ENCODE measurements at places on chromosomes 12 and 14.

- no peak for DNase-seq
Observed at GRCh38 chr12:113138826-113139225, 3.3 kb upstream of the RASAL1 start.

DNA sequence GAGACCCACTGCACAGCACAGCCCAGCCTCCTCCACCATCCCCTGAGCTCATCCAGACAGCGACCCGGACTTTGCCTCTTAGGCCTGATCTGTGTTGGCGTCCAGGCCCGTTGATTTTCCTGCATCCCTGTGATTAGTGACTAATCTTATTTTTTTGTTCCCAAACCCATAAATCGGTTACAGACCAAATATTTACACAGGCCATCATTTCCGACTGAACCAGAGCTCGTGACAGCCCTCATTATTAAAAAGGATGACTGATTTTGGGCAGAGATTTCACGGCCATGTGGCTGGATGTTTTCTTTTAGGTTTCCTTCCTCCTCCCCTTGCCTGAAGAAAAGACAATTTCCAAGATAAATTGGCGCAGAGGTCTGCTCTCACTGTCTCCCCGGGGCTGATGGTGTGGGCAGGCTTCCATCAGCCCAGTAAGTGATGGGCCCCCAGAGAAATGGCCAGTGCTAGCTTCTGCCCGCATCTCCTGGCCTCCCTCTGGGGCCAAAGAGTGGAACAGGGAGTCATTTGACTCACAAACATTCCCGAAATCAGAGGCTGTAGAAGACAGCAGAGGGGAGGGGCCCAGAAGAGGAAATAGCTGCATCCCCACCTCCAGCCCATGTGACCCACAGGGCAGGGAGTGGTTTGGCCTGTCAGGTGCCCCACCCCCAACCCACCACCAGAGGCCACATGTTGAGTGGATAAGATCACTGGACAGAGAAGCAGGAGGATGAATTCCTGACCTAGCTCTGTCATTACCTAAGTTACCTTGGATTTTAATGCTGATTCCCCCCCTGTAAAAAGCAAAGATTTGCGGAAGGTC, 283.5 kb downstream of the KSR2 start:
- DNase-seq, result no peak

GRCh38 chr12:112164011-112164660, 38.8 kb downstream of the TRAFD1 start:
- DNase-seq, result no peak

- no peak for DNase-seq
Observed at GRCh38 chr14:95524706-95525512, 8.5 kb upstream of the SYNE3 start.

DNA sequence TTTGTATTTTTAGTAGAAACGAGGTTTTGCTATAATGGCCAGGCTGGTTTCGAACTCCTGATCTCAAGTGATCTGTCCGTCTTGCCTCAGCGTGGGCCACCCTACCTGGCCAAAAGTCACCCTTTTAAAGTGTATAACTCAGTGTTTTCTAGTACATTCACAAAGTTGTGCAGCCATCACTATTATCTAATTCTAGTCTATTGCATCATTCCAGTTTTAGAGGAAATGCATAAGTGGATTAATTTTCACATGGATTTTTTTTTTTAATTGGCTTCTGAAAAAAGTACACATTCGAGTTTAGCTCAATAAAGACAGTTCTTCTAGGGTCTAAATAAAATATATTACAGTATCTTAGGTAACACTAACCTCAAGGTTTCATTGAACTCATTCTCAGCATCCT, 3.7 kb downstream of the DEPDC4 start:
- DNase-seq, result no peak

GRCh38 chr12:84502180-84502860, 410.3 kb downstream of the SLC6A15 start:
- no peak for DNase-seq

DNA sequence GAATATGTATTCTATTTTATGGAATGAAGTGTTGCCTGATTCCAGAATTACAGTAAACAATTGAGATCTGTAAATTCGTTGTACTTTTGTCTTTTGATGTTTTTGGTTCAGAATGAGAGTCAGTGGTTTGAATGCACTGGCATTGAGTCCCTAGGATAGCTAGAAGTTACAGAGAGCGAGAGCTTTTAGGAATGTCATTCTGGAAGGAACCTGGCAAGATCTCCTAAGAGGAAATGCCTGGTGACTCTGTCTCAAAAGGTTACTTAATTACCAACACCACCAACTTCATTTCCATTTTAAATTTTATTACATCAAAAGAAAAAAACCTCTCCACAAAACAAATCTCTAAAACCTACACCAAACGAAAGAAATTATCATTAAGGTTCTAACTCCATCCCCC, 6.0 kb upstream of the CEBPE start:
- DNase-seq, result no peak

DNA sequence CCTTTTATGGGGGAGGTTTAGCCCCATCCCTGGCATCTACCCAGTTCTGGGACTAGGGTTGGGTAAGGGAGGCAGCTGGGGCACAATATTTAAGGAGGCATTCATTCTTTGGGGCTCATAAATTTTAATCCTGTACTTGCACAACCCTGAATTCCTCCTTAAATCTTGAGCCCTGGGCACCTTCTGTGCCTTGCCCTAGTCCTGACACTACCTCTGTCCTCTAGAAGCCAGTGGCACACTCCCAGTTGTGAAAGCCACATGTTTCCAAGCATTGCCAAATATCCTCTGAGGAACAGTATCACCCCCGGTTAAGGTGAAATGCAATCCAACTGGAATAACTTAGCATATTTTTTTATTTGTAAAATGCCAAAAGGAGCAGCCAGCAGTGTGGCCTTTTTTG, 36.6 kb downstream of the SLC16A7 start:
- DNase-seq, result no peak

DNA sequence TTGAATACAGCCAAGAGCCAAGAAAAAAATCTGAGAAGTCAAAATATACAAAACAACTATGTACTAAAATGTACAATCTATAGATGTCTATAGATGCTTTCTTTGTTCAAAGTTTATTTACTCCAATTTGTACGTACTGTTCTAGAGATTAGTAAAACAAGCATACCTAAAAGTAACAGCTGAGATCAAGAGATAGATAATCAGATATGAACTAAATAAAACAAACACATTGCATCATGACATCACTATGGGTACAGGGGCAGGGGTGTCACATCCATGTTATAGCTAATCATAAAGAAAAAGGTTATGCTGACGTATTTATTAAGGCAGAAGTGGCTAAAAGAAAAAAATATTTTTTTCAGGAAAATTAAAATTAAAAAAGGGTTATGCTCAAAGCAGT, 72.0 kb upstream of the BBS10 start:
- no peak for DNase-seq

DNA sequence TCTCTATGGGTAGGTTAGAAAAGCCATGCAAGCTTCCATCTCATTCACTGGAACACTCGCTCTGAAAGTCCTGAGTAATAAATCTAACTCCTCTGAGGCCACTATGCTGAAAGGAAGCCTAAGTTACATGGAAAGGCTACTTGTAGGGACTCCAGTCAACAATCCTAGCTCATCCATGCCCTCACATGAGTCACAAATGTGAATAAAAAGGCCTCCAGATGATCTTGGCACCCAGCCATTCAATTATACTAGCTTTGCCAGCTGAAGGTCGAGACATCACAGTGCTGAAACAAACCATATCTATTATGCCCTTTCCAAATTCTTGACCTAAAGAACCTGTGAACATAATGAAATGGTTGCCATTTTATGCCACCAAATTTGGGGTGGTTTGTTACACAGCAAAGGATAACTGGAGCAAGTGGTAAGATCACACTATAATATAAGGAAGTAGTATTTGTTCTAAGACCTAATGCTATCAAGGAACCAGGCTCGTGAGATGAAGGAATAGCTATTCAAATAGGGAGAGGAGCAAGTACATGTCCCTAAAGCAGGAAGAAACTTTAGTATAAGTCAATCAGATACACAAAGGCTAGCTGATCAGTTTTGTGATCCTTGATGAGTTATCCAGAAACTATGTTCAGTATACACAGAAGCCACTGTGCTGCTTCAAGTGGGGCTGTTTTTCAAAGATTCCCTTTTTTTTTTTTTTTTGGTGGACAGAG, 142.1 kb downstream of the MED13L start:
- no peak for DNase-seq

DNA sequence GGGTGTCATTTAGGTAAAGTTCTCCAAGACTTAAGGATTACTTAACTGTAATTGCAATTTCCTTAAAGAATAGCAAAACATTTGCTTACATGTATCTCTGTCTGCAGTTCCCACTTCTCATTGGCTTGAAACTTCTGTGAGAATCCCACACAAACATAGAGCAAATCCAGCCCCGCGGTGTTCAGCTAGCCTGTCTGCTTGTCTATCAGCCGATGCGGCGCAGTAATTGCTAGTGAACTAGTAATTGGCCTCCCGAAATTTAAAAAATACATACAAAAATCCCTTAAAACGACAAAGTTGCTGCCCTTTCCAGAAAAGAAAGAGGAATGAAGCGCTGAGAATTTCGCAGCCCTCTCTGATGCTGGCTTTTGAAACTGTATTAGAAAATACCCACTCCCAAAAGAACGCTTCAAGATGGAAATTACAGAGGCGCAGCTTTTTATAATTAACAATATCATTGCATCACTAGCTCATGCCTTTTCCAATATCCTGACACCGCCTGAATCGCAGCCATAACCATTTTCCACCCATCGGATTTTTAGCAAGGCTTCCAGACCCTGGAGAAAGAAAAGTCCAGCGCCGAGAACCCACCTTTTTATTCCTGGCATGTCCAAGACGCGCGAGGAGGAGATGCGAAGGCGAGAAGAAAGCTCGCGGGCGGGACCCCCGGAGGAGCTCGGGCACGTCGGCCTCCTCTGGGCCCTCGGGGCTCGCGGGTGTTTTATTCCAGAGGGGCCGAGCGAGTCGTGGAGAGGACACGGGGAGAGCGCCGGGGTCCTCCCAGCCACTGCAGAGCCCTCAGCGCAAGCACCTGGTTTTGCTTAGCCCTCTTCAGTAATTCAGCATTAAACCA, 646 bp downstream of the FBLN5 start:
- no peak for DNase-seq

DNA sequence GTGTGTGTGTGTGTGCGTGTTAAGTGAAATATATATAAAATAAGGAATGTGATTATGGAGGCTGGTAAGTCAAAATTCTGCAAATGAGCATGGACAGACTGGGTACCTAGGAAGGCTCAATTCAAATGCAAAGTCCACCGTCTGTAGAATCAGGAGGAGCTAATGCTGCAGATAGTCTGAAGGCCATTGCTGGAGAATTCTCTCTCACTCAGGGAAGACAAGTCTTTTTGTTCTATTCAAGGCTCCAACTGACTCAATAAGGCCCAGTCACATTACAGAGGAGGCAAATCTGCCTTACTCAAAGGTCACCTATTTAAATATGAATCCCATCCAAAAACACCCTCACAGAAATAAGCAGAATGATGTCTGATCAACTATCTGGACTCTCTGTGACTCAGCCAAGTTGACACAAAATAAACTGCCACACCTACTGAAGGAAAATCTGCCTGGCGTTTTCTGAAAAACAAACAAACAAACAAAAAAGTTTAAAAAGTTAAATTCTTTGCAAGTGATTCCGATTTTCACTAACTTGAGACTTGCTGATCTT, 684 bp upstream of the KLRF2 start:
- no peak for DNase-seq

DNA sequence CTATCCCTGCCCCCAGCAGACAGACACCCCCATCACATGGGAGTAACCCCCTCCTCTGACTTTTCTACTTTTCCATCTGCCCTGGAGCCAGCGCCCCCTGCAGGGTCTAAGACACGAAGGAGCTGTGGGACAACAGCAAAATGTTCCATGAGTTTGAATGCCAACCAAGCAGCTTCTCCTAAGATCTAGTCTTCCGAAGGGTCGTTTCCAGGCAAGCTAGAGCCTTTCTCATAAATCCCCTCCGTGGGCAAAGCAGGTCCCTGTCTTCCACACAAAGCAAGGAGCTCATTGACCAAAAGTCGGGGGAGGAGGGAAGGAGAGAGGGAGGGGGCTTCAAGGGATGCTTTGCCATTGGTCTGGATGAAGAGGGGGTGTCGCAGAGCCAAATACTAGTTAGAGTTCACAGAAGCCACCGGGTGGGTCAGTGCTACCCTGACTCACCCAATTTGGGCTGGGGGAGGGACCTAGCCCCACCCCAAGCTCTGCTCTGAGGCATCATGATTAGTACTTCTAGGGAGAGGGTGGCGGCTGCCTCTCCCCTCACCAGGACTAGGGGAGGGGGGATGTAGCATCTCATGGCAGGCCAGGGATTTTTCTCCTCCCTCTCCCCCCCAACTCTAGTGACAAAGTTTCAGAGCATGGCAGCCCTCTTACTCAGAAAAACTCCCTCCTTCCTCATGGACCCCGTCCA, 1.6 kb downstream of the MSI1 start:
- DNase-seq, result no peak

DNA sequence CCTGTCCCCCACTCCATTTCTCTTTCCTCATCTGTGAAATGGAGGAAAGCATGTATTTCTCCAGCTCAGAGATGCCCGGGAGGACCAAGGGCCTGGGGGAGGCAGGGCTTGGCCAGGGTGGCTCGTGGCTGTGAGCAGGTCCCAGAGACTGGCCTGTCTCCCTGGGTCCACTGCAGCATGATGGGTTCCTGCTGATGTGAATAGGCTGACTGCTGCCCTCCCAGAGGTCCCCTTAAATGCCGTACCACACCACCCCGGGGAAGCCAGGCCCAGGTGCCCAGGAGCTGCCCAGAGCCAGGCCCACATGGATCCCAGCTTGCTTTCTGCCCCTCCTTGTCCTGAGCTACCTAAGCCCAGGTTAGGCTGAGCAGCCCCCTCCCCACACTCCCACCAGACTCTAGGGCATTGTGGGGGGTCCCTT, 158.2 kb upstream of the C14orf180 start:
- no peak for DNase-seq

GRCh38 chr14:84420221-84420620, 1109.7 kb upstream of the FLRT2 start:
- no peak for DNase-seq

DNA sequence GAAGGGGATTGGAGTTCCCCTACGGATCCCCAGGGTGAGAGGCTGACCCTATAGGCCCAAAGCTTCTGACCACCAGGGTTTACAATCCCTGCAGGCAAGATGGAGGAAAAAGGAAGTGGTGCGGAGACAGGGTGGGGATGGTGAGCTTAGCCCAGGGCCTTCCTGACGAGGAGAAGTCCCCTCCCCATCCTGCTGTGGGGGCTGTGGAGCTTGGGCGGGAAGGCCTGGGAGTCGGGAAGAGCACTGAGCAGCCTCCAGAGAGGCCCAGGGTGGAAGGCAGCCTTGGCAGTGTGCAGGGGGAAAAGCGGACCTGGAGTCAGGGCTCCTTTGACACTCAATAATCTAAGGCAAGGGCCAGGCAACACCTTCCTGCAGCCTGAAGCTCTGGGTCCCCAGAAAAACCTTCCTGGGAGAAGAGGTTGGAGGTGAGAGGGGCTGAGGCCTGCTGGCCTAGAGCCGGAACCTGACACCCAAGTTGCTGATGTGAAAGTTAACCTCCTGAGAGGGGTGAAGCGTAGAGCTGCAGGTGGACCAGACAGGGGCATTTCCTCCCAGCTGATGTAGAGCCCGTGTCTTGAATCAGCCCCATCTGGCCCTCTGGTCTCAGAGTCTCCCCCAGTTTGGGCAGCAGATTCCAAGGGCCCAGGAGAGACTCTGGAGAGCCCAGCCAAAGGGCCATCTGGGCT, 6.0 kb downstream of the HDAC7 start:
- DNase-seq, result peak; percentile 64

- no peak for DNase-seq
Observed at GRCh38 chr12:68236421-68237059, 10.9 kb upstream of the IL26 start.

GRCh38 chr12:109542876-109543275, 30.4 kb downstream of the MMAB start:
- no peak for DNase-seq
